ENCODE measurements at places on chromosomes 16 and 17. TPM values are rescaled to one million over a fixed set of nuclear protein-coding genes. Genes with fewer than 3 reads are reported as not detected.

The TMEM106A gene
- total RNA-seq = 11.7 TPM

The BRIP1 gene
- total RNA-seq = 16.1 TPM

The PLD6 gene
- total RNA-seq = 4.8 TPM

The CIITA gene
- under 0.01 TPM for total RNA-seq

The C16orf86 gene
- 1.3 TPM for total RNA-seq

The KIF2B gene
- total RNA-seq = not detected

The GDPD1 gene
- total RNA-seq = 2.6 TPM

The INPP5K gene
- 19.9 TPM for total RNA-seq

The PAQR4 gene
- 5.2 TPM for total RNA-seq

The PGAP6 gene
- total RNA-seq = 52.2 TPM

The STAC2 gene
- total RNA-seq = not detected

The LDHD gene
- total RNA-seq = 0.64 TPM

The CES5A gene
- total RNA-seq = not detected

GRCh38 chr16:71542377-71542776 is 16.2 kb downstream of the CHST4 start:
- DNase-seq = peak; percentile 31

GRCh38 chr17:64504769-64505339 is 1.2 kb downstream of the DDX5 start:
- peak; percentile 91 for DNase-seq

- DNase-seq = no peak
Measured at GRCh38 chr16:62190426-62190825, 154.2 kb upstream of the CDH8 start.

GRCh38 chr16:77617996-77618395 is 104.3 kb upstream of the NUDT7 start:
- DNase-seq = peak; percentile 9

- DNase-seq = peak; percentile 18
Measured at GRCh38 chr17:18117533-18117932, 9.0 kb downstream of the MYO15A start.

GRCh38 chr17:32575852-32576251 is 89.1 kb downstream of the CDK5R1 start:
- DNase-seq = no peak

- peak; percentile 10 for DNase-seq
Measured at GRCh38 chr17:45745601-45746494, 38.3 kb upstream of the CRHR1 start.

DNA sequence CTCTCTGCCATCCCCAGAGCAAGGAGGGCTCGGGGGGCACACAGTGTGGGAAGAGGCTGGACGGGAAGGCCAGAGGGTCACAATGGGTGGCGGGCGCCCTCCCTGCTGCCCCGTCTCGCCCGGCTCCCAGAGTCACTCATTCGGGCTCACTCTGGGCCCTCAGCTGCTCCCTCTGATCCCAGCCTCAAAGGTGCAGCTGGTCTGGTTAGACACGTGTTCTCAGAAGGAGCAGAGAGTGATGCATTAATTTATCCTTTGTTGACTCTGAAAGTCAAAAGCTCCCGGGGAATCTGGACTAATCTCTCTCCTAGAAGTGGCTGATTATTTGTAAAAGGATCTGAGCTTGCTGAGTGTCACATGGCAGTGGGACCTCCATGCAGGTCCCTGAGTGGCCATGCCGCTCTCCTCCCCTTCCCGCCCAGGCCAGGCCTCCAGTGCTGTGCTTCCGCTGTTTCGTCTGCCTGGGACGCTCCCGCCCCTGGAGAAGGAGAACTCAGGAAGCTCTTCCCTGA is 87.5 kb downstream of the SEC14L1 start:
- DNase-seq = no peak

GRCh38 chr17:83201206-83202001 is 122.0 kb downstream of the METRNL start:
- DNase-seq = no peak

DNA sequence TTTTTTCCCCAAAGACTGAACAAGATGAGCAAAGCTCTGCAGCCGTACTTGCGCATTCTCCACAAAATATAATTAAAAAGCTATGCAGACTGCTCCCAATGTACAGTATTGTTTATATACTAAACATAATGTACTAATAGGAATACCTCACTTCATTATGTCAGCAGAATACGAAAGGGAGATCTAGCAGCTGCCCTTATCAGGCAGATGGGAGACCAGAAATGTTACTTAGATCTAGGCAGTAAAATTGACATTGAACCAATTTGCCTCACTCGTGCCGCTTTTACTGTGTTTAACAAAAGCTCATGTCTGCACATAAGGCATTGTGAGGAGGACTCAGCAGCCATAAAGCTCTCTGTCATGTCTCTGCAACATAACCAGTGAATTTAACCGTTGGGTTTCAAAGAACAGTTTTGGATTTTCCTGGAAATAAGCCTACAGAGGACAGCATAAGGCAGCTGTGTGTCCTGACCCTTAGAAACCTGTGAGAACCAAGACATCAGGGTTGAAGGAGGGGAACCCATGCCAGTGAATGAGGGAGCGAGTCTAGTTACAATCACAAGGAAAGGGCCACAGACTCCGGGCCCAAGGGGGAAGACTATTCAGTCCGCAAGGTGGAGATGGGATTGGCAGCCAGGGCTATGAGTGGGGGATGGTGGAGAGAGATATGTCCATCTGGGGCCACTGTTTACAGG is 71.4 kb downstream of the GNAO1 start:
- no peak for DNase-seq

DNA sequence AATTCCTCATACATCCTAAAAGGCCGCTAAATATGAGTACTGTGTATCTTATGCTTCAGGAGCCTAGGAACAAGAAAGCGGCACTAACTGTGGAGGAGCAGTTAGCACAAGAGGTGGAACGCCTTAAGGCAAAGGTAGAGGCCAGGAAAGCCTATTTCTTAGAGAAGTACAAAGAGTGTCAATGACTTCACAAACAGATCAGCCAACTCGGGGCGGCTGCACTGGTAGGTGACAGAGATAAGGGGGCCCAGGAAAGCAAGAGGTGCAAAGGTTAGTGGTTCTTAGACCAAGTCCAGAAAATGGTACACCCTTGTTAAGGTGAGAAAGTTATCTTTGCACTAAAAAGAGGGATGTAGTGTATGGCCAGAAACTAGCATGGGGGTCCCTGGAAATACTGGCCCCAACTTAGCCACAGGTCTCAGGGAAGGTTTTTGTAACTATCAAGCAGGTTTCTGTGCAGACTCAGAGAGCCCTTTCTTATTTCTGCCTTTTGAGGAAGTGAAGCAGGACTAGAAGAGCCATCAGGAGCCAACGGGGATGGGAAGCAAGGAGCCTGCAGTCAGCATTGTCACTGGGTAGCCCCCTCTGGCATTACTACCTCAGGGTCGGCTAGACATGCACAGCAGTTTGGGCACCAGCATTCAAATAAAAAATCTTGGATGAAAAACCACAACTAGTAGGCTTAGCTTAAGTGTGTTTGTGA is 24.1 kb downstream of the CALCOCO2 start:
- DNase-seq = no peak

DNA sequence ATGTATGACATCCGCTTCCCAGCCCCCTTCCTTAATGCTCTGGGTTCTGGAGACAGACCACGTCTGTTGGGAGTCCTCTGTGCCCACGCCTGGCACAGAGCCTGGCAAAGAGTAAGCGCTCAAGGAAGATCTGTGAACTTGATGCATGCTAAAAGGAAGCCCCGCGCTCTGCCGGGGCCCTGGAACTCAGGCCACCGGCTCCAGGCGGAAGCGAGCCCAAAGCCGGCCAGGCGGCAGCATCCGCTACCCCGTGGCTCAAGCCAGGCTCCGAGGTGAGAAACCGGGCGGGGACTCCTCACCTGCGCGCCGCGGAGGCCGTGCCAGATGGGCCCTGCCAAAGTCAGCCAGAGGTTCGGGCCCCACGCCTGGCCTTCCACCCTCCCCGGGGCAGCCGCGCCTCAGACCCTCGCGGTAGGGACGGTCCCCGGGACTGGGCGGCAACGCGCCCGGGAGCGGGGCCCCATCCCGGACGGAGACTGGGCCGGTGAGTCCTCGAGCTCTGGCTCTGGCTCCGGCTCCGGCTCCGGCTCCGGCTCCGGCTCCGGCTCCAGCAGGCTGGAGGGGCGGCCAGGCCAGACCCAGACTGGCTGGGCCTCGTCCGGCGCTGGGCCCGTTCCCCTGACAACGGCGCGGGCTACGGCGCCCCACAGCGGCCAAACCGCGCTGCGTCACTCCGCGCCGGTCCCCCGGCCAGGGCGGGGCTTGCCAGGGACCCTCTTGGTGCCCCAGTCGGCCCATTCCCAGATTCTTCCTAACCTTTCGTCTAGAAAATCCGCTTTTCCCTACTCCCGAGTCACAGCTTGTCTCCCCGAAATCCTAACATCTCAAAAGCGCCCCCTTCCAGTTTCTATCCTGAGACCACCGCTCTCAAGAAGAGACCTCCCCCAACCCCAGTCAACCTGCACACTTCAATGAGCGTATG is at the start of gene ZDHHC1:
TSS of gene ZDHHC1 (minus strand) at position 606 of the 922 bp plus-strand sequence. CDS start 8,702 bp downstream, outside the sequence.
- peak; percentile 62 for DNase-seq

- DNase-seq = no peak
Measured at GRCh38 chr17:58302171-58302918, 21.6 kb upstream of the MPO start.

GRCh38 chr16:30894540-30895368 is 877 bp upstream of the BCL7C start:
- DNase-seq = peak; percentile 19

DNA sequence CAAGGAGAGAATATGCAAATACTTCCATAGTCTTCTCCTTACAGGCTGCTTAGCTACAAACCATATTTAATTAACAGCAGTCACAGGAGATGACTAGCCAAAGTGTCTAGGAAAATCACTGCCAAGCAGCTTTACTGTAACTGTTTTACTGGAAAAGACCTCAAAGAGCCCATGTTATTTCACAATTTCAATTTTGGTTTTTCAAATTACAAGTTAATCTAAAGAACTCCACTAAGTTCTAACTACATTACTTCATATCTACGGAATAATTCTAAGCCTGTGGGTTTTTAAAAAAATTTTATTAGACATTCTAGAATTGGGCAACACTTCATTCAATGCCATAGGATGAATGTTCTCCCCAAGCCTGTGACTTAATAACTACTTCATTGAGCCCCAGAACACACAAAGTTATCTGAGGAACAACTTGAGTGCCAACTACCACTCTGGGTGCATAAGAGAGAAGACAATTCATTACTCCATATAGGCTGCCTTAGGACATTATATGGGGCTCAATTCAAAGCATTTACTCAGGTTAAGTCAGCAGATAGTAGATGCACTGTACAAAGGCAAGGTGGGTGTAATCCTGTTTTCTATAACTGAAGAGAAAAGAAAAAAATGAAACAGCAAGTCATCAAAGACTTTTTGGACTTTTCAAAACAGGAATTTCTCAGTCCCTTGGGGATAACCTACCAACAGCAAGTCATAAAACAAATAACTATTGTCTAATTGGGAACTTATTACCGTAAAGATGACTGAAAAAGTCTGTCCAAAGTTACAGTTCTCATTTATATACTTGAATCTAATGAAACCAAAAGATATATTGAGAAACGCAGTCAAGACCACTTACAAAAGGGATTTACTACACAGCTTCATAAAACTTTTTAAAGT is 33.0 kb downstream of the STAT3 start:
- DNase-seq = peak; percentile 92

DNA sequence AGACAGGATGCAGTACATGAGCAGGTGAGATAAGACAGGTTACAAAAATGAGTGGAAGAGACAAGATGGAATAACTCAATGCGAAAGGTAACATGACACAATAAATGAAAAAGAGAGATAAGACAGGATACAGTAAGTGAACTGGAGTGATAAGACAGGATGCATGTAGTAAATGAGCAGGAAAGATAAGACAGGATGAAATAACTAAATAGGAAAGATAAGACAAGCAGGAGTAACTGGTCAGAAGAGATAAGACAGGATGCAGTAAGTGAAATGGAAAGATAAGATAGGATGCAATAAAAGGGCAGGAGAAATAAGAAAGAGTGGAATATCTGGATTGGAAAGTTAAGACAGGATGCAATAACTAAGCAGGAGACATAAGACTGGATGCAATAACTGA is 8.3 kb upstream of the MYH4 start:
- DNase-seq = no peak

GRCh38 chr17:82134101-82134500 is 36.1 kb upstream of the FASN start:
- DNase-seq = peak; percentile 57

- no peak for DNase-seq
Measured at GRCh38 chr16:75997606-75998005, 271.3 kb upstream of the CPHXL start.

- DNase-seq = peak; percentile 60
Measured at GRCh38 chr16:69105501-69106361, at the start of gene HAS3. Gene HAS3, plus strand, starts transcription at chr16:69105653. Its CDS starts 3,743 bp downstream, at chr16:69109396.

GRCh38 chr17:72580321-72581127 is 459.7 kb downstream of the SOX9 start:
- DNase-seq = no peak

DNA sequence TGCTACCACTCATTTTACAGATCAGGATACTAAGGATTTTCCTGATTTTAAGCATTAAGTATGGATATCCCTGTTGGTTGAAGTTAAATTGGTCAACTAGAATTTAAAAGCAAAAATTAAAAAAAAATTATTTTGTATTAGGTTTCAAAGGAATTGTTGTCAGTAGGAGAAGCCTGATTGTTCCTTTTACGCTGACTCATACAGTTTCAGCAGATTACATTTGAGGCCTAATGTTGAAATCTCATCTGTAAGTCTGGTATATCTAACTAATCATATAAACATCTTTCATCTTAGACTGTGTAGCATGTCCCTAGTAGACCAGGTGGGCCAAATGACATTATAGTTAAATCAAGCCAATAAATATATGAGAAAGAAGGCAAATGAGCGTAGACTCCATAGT is 83.5 kb downstream of the FTO start:
- DNase-seq = no peak

DNA sequence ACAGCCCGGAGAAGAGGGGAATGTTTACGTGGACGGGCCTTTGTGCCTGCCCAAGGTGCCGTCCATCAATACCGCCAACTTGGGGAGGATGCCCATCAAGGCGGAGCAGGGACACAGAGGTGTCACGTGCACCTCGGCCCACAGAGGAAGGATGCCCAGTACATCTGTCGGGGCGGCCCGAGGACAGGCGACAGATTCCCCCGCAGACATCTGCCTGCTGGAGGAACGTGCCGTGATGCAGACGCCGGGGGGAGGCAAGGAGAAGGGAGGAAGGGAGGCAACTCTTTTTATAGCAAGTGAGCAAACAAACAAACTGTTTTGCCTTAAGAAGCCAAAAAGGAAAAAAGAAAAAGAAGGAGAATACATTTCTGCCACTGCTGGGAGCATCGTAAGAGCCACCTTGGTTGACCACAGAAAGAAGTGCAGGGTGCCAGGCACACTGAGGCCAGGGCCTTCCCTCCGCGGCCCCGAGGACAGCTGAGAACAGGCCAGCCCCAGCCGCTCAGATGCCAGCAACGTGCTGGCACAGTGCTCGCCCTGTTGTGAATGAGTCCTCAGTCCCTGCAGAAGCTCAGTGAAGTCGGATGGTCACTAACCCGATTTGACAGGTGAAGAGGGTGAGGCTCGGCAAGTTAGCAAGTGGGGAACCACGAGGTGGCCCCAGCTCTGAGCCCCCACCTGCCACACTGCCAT is 146.4 kb downstream of the RBFOX3 start:
- no peak for DNase-seq
